ENCODE measurements at places on chromosomes 13 and 19.

DNA sequence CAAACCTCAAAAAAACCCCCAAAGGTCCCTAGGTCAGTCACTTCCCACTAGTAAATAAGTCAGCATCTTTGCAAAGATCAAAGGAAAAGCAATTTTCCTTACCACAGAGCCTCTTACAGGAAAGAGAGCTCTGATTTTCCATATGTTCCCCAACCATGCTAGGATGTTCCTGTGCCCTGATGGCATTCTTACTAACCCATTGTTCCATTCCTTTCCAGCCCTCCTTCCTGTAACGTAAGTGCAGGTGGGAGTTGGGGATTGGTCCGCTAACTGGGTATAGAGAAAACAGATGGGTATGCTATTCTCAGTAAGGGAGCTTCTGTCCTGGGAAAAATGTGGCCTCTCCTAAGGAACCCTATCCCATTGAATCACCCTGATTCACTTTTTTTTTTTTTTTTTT lies 14.3 kb downstream of the DPRX start:
- DNase-seq = no peak

DNA sequence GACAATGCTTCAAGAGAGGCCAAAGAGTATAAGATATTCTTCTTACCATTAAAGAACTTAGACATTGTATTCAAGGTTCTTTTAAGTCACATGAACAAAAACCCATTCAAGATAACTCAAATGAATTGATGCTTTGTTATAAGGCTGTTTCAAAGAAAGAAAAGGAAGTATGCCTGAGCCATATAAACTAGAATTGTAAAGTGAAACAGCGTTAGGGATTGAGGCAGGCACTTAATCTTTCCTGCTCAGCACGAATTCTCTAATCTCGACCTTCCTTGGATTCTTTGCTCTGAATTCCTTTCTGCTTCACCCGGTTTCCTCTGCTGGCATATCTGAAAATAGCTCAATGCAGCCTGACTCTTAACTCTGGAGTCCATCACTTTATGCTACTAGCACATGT lies 595.4 kb downstream of the DIAPH3 start:
- DNase-seq = no peak

DNA sequence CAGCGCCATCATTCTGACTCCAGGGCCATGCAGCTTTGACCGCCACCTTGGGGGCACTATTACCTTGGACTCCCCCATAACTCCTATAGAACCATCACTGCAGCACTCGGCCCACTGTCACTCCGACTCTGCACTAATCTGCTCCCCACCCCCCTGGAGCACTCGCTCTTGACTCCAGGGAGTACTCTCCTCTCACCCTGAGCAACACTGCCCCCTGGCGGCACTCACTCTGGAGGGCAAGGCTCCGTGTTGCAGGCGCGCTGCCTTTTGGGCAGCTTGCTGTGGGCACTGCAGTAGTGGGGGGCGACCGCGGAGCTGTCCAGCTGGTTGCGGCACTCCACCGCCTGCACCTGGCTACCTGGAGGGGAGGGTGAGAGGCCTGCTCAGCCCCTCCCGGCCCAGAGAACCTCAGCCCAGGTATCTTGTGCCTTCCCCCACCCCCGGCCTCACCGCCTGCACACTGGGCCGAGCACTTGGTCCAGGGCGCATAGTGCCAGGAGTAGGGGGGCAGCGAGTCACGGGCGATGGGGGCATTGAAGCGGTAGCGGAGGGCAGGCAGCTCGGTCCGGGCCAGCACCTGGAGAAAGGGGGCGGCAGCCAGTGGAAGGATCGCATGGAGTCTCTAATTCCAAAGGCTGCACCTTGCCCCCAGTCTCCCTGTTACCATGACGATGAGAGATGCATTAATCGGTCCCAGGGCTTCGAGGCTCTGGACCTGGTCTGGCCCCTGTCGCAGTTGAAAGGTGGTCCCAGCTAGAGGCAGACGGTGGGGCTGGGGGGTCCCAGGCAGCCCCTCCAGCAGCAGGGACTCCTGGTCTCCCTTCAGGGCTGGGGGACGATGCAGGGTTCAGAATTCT lies 8.9 kb upstream of the MYO1F start:
- DNase-seq = peak; percentile 71

DNA sequence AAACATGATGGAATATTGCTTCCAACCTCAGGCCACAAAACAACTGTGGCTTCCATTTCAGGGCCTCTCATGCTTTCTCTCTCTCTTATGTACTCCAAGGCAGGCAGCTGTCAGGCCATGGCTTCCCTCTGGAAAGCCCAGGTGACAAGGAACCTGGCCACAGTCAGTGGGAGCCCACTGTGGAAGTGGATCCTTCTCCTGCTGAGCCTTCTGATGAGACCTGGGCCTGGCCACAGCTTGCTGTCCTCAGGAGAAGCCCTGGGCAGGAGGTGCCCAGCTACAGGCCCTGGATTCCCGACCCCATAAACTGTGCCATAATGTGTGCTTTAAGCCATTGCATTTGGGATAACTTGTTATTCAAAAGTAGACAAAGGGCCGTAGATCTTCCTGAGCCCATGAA lies 71.2 kb downstream of the SPACA7 start:
- no peak for DNase-seq

- DNase-seq = no peak
Measured at GRCh38 chr13:92807353-92807752, 419.3 kb upstream of the GPC6 start.

DNA sequence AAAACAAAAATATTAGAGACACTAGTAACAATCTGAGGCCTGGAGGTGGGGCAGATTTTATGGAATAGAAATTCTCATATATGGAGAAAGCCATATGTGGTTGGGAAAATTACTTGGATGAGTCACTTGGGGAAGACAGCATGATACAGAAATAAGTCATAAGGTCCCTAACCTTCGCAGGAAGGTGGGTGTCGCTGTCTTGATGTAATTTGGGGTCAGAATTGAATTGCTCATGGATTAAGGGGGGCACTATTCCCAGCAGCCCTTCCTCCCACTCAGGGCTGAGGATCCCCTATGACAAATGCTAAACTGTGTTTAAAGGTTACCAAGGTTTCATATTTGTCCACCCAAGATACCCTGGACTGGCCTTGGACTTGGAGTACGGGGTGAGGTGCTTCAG lies 5.0 kb downstream of the RDH8 start:
- DNase-seq = no peak

Data from CD4-positive, alpha-beta T cell treated with Interleukin-6 for 4 hours (primary cell).